Sigmoid colon (tissue), 7 donors: ENCODE measurements at places on chromosomes 16 and 17. TPM values are rescaled to one million over a fixed set of nuclear protein-coding genes. Genes with fewer than 3 reads are reported as not detected.

GRCh38 chr16:49482690-49483089 lies 109.1 kb downstream of the C16orf78 start:
- no peak overlapping the region for H3K27ac ChIP-seq
- peaks cover 11% of the 10 kb centered on the region for H3K4me1 ChIP-seq
- DNase-seq, result peak; percentile 48
- H3K36me3 ChIP-seq, result no peaks in the 10 kb centered on the region
- no peaks in the 10 kb centered on the region for H3K27me3 ChIP-seq

FGF11 gene
- 2.8 TPM for polyA plus RNA-seq

- no peak overlapping the region for H3K27ac ChIP-seq
- H3K4me3 ChIP-seq, result no peak overlapping the region
- no peaks in the 10 kb centered on the region for H3K36me3 ChIP-seq
- H3K4me1 ChIP-seq, result peaks cover 5% of the 10 kb centered on the region
- peaks cover 72% of the 10 kb centered on the region for H3K27me3 ChIP-seq
Measured at GRCh38 chr16:87047221-87048037, 269.8 kb downstream of the C16orf95 start.

DNA sequence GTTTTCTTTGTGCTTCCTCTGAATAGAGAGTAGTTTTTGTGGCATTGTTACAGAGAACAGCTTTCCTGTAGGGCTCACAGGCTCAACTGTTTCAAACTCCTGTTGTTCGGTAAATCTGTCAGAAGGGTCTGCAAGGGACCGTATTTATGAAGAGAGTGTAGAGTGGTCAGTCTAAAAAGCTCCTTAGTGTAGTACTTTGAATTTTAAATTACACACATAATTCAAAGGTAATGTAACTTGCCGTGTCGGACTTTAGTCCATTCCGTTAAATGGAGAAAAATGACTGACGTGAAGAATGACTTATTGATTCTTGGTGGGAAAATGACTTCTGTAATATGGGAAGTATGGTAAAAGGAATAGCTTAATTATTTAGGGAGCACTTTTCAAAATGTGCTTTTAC lies 190.9 kb downstream of the WWOX start:
- no peaks in the 10 kb centered on the region for H3K36me3 ChIP-seq
- H3K27me3 ChIP-seq, result no peaks in the 10 kb centered on the region
- H3K4me3 ChIP-seq, result no peak overlapping the region

GRCh38 chr16:3673676-3674377 lies 19.3 kb downstream of the DNASE1 start:
- H3K4me3 ChIP-seq, result no peak overlapping the region
- no peak overlapping the region for H3K27ac ChIP-seq
- no peak for DNase-seq
- H3K27me3 ChIP-seq, result no peaks in the 10 kb centered on the region
- no peaks in the 10 kb centered on the region for H3K4me1 ChIP-seq

DNA sequence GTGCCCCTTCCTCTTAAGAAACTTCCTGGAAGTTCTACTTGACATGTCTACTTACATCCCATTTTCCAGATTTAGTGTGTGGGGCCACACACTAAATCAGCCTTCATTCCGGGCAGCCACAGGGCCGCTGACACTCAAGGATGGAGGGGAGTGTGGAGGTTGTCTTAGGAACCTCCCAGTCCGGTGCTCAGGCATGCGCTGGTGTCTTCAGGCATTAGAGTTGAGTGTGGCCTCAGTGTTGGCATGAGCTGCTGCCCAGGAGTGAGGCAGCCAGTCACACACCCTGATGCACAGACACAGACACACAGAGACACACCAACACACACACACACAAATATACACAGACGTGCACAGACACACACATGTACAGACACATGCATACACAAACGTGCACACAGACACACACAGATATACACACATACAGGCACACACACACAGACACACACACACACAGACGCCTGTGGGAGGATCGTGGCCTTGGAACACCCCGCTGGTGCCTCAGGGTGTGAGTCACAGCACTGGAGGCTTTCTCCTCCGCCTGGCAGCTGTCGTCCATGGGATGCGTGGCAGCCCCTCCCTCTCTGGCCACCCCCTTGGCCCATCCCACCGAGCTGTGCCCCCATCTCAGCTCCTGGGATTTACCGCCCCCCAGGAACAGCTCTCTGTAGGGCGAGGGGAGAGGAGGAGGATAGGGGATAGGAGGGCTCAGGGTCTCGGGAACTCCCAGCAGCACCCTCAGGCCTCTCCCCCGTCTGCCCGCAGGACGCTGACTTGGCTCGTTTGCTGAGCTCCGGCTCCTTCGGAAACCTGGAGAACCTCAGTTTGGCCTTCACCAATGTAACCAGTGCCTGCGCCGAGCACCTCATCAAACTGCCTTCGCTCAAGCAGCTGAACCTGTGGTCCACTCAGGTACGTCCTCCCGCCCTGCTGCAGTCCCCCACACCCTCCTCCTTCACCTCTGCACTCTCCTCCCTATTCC lies 75.6 kb upstream of the PLCG2 start:
- peak overlapping the region; percentile 32 for H3K27ac ChIP-seq
- H3K4me3 ChIP-seq, result no peak overlapping the region
- no peak for DNase-seq
- H3K4me1 ChIP-seq, result peaks cover 35% of the 10 kb centered on the region
- no peaks in the 10 kb centered on the region for H3K27me3 ChIP-seq

HOXB3 gene
- 16.7 TPM for polyA plus RNA-seq

- no peak overlapping the region for H3K4me3 ChIP-seq
- no peaks in the 10 kb centered on the region for H3K27me3 ChIP-seq
- H3K27ac ChIP-seq, result no peak overlapping the region
- no peaks in the 10 kb centered on the region for H3K4me1 ChIP-seq
- peaks cover 7% of the 10 kb centered on the region for H3K36me3 ChIP-seq
- no peak for DNase-seq
Measured at GRCh38 chr17:9865586-9865985, 39.5 kb downstream of the RCVRN start.

- H3K27ac ChIP-seq, result no peak overlapping the region
- H3K4me3 ChIP-seq, result no peak overlapping the region
- H3K4me1 ChIP-seq, result no peaks in the 10 kb centered on the region
- H3K36me3 ChIP-seq, result no peaks in the 10 kb centered on the region
Measured at GRCh38 chr16:60811657-60812056, 1224.6 kb downstream of the CDH8 start.

DNA sequence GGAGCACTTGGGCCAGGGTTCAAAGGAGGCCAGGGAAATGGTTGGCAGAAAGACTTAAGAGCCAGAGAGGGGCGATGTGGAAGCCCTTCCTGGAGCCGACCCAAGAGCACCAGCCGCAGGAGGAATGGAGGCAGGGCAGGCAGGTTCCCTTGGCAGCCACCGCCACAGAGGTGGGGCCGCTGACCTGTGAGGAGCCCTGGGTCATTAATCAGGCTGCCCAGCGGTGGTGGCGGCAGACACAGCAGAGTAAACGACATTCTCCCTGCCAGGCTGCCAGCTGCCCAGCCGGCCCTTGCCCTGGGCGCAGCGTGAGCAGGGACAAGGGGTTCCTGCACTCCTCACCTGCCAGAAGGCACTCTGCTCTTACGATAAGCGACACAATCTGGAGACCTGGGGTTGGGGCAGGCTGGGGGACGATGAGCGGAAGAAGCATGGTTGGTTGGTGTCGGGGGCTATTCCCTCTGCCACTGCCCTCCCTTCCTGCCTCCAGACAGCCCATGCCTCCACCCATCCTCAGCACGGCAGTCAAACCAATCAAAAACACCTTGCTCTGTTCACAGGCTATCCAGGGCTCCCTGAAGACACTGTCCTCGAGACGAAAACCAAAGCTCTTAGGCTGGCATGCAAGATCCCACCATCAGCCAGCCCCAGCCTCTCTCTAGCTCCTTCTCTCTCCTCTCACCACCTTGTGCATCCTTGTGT lies 40.9 kb downstream of the PLXDC1 start:
- no peak overlapping the region for H3K27ac ChIP-seq
- H3K4me3 ChIP-seq, result no peak overlapping the region
- no peaks in the 10 kb centered on the region for H3K27me3 ChIP-seq
- no peaks in the 10 kb centered on the region for H3K36me3 ChIP-seq

CCDC40 gene
- polyA plus RNA-seq, result 1.4 TPM

DNA sequence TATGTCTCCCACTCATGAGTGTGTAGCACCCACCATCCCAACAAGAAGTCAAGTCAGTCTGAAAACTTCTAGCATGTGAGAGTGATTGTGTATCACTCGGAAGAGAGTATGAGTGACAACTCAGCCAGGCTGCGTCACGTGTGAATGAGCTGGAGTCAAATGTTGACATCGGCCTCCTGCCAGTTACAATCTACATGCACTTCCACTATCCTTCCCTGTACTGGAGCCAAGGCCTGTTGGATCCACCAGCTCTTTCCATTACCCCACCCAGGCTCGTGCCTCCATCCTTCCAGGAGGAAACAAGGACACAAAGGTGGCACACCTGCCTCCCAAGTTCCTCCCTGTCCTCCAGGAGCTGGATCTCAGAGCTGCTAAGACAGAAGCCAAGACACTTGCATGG lies 64.5 kb downstream of the ASIC2 start:
- no peaks in the 10 kb centered on the region for H3K36me3 ChIP-seq
- no peak overlapping the region for H3K27ac ChIP-seq
- H3K27me3 ChIP-seq, result no peaks in the 10 kb centered on the region
- DNase-seq, result no peak

KRTAP9-4 gene
- not detected for polyA plus RNA-seq

GRCh38 chr16:51638339-51639135 lies 487.5 kb upstream of the SALL1 start:
- H3K4me1 ChIP-seq, result no peaks in the 10 kb centered on the region
- no peak overlapping the region for H3K27ac ChIP-seq
- H3K36me3 ChIP-seq, result no peaks in the 10 kb centered on the region
- H3K27me3 ChIP-seq, result peaks cover 10% of the 10 kb centered on the region
- DNase-seq, result no peak

GRCh38 chr16:81405702-81406113 lies 38.9 kb upstream of the CMIP start:
- H3K36me3 ChIP-seq, result no peaks in the 10 kb centered on the region
- no peak overlapping the region for H3K27ac ChIP-seq
- peaks cover 15% of the 10 kb centered on the region for H3K4me1 ChIP-seq
- H3K27me3 ChIP-seq, result no peaks in the 10 kb centered on the region
- no peak overlapping the region for H3K4me3 ChIP-seq

DNA sequence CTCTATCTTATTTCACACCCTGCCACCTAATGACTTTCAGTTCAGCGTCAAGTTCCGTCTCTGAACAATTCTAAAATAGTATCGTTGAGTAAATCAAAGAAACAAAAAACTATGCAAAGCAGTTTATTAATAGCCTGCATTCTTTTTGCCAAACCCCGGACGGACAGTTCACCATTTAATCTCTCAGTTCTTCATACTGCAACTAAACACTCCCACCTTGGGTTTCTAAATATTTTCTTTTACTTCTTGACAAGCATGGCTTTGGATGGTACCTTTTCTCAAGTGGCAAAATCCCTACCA lies 1.2 kb downstream of the MYH11 start:
- H3K4me1 ChIP-seq, result peaks cover 34% of the 10 kb centered on the region
- no peak for DNase-seq
- peaks cover 4% of the 10 kb centered on the region for H3K27me3 ChIP-seq
- H3K27ac ChIP-seq, result peak overlapping the region; percentile 95
- peaks cover 37% of the 10 kb centered on the region for H3K36me3 ChIP-seq

DNA sequence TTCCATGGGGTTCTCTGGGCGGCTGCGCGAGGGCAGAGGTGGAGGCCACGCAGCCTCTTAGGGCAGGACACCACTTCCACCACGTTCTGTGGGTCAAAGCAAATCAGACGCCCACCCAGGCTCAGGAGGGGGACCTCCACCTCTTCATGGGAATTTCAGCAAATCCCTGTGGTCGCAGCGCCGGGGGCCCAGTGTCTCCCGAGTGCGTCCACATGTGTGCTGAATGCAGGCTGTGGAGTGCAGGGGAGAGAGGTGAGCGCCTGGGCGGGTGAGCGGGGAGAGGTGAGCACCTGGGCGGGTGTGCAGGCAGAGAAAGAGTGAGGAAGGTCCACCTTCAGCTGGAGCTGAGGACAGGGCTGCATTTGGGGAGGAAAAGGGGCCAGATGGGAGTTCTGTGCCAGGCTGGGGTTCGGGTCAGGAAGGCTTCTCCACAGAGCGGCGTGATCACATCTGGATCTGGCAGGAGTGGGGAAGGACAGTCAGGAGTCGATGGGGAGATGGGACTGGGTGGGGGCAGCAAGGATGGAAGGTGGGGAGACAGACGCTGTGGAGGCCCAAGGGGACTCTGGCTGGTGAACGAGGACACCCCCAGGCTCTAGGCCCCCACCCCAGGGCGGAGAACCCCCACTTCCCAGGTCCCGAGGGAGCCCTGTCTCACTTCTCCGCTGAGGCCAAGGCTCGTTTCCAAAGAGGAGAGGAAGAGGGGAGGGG lies 36.8 kb upstream of the CBFA2T3 start:
- H3K36me3 ChIP-seq, result no peaks in the 10 kb centered on the region
- no peak overlapping the region for H3K4me3 ChIP-seq
- DNase-seq, result peak; percentile 47
- peaks cover 51% of the 10 kb centered on the region for H3K27me3 ChIP-seq
- no peaks in the 10 kb centered on the region for H3K4me1 ChIP-seq
- no peak overlapping the region for H3K27ac ChIP-seq

GRCh38 chr17:66625311-66625767 lies 209.6 kb upstream of the CACNG5 start:
- no peaks in the 10 kb centered on the region for H3K36me3 ChIP-seq
- DNase-seq, result no peak

DNA sequence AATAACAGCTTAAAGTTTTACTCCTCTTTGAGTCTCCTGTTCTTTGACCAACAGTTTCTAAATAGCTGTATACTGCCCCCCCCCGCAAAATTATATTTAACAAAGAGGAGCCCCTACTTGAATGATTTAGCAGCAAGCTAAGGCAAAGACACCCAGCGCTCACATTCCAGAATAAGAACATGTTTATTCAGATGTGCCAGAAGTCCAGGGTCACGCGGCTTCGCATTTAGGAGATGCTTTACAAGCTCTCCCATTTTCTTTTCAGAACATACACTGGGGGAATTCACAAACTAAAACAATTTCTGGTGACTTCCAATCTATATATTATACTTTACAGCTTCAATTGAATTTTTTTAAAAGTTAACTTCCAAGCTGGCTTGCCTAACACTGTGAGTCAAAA lies 5.3 kb downstream of the PLD6 start:
- H3K4me1 ChIP-seq, result peaks cover 69% of the 10 kb centered on the region
- peak; percentile 91 for DNase-seq
- H3K27me3 ChIP-seq, result no peaks in the 10 kb centered on the region
- H3K27ac ChIP-seq, result peak overlapping the region; percentile 98

- no peak for DNase-seq
- H3K27me3 ChIP-seq, result no peaks in the 10 kb centered on the region
- H3K36me3 ChIP-seq, result no peaks in the 10 kb centered on the region
Measured at GRCh38 chr16:77721752-77722308, 484 bp upstream of the NUDT7 start.

RPH3AL gene
- 15.0 TPM for polyA plus RNA-seq

GRCh38 chr16:57016301-57016700 lies 26.9 kb downstream of the NLRC5 start:
- DNase-seq, result no peak
- H3K4me1 ChIP-seq, result no peaks in the 10 kb centered on the region
- H3K36me3 ChIP-seq, result peaks cover 38% of the 10 kb centered on the region
- H3K27ac ChIP-seq, result no peak overlapping the region
- H3K27me3 ChIP-seq, result no peaks in the 10 kb centered on the region
- H3K4me3 ChIP-seq, result no peak overlapping the region

GRCh38 chr17:77495575-77495974 lies 354.8 kb downstream of the SEC14L1 start:
- no peaks in the 10 kb centered on the region for H3K27me3 ChIP-seq
- peaks cover 74% of the 10 kb centered on the region for H3K36me3 ChIP-seq
- H3K27ac ChIP-seq, result peak overlapping the region; percentile 87

C17orf78 gene
- polyA plus RNA-seq, result not detected

- H3K4me3 ChIP-seq, result no peak overlapping the region
- H3K36me3 ChIP-seq, result no peaks in the 10 kb centered on the region
- no peak for DNase-seq
- no peaks in the 10 kb centered on the region for H3K4me1 ChIP-seq
- H3K27me3 ChIP-seq, result peaks cover 3% of the 10 kb centered on the region
Measured at GRCh38 chr16:58451265-58451689, 48.7 kb upstream of the NDRG4 start.

TMIGD1 gene
- polyA plus RNA-seq, result 26.2 TPM

CSH1 gene
- polyA plus RNA-seq, result not detected
